ENCODE measurements at places on chromosomes 4 and X.

GRCh38 chrX:25131055-25131454 lies 115.3 kb upstream of the ARX start:
- no peak for DNase-seq

- DNase-seq = peak; percentile 51
Observed at GRCh38 chr4:174133551-174133950, 149.9 kb downstream of the FBXO8 start.

DNA sequence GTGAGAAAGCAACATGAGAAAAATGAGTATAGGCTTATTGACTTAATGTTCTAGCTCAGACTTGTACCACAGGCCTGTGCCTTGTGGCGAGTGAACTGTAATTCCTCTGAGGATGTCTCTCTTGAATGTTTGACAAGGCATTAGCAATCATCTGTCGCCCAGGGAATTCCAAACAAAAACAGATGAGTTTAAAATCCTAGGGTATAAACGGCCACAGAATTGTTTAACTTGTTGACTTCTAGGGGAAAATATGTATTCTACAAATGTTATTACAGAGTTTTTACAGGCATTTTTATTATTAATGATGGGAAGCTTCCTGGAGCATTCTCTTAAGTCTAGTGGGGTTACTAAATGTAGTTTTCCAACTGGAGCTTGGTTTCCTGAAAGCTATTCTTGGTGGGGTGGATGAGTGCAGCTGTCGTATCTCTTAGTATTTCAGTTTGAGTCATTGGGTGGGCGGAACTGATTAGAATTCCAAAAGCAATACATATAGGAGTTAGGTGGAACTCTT lies 40.6 kb downstream of the ARHGAP10 start:
- peak; percentile 75 for DNase-seq

GRCh38 chr4:24476282-24476681 lies 108.1 kb downstream of the DHX15 start:
- no peak for DNase-seq

DNA sequence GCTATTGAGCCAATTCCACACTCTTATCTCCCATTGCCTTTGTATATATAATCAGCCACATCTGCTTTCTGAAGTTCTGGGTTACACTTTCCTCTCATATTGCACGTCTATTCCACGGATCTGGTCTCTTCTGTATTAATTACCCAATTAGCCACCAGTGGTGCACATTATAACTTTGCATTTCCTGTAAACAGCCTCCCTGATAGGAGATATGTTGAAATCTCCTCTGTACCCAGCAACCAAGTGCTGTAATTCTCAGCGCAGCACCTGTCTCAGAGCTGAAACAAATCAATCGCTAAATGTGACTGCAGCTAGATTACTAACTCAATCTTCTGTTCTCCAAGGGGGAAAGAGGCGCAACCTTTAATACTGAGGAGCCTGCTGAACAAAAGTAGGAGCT lies 326.4 kb downstream of the SLITRK2 start:
- DNase-seq = no peak

- DNase-seq = no peak
Observed at GRCh38 chr4:165542476-165542875, 163.7 kb downstream of the CPE start.

GRCh38 chr4:41446391-41446790 lies 91.6 kb upstream of the LIMCH1 start:
- DNase-seq = no peak

- DNase-seq = peak; percentile 71
Observed at GRCh38 chr4:165378745-165379677, at the start of gene CPE. Gene CPE, plus strand, starts transcription at chr4:165379008. Its CDS starts 214 bp downstream, at chr4:165379222.

GRCh38 chrX:42093756-42094155 lies 170.4 kb upstream of the CASK start:
- no peak for DNase-seq

- no peak for DNase-seq
Observed at GRCh38 chrX:137031039-137031438, 2.8 kb downstream of the GPR101 start.
